ENCODE measurements at places on chromosomes 3 and 15.
A peak's percentile ranks its signal among the peaks of the same experiment; 100 is the strongest.

- DNase-seq, result no peak
Measured at GRCh38 chr3:172262991-172263608, 185.2 kb downstream of the GHSR start.

GRCh38 chr3:52302426-52303145 is 13.5 kb upstream of the DNAH1 start:
- DNase-seq, result no peak

GRCh38 chr3:184305577-184305976 is 6.5 kb downstream of the PSMD2 start:
- DNase-seq, result no peak

DNA sequence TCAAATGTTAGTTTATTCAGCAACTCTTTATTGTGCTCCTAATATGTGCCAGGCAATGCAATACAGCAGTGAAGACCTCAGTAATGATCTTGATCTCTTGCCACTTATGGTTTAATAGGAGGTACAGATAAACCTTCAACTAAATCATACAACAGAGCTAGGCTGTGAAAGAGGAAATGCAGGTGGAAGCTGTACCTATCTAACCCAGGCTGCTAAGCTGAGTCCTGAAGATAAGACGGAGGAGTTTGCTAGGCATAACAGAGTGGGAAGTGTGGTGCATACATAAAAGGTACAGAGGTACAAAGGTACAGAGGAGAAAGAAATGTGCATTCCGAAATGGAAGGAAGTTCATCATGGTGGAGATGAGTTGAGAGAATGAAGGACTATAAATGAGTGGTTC is 35.0 kb downstream of the KBTBD8 start:
- no peak for DNase-seq

DNA sequence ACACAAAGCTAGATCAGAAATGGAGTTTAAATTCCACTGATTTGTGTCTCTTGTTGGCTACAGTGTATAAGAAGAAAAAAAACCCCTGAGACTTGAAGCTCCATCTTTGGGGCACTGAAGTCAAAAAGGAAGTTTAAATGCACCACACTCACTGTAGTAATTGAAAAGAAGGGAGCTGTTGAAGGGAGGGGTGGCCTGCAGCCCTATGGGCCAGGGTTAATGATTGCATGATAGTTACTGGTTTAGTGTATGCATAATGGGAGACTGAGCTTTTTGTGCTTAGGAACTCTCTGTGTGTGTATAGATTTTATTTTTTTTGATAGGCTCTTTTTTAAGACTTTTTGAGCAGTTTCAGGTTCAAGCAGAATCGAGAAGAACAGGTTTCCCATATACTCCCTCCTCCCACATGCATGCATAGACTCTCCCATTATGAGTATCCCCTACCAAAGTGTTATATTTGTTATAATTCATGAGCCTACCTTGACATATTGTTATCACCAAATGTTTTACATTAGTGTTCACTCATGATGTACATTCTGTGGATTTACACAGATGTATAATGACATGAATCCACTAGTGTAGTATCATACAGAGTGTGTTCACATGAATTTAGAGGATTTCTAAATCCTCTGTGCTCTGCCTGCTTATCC is 88.2 kb downstream of the TNFAIP8L3 start:
- DNase-seq, result no peak

DNA sequence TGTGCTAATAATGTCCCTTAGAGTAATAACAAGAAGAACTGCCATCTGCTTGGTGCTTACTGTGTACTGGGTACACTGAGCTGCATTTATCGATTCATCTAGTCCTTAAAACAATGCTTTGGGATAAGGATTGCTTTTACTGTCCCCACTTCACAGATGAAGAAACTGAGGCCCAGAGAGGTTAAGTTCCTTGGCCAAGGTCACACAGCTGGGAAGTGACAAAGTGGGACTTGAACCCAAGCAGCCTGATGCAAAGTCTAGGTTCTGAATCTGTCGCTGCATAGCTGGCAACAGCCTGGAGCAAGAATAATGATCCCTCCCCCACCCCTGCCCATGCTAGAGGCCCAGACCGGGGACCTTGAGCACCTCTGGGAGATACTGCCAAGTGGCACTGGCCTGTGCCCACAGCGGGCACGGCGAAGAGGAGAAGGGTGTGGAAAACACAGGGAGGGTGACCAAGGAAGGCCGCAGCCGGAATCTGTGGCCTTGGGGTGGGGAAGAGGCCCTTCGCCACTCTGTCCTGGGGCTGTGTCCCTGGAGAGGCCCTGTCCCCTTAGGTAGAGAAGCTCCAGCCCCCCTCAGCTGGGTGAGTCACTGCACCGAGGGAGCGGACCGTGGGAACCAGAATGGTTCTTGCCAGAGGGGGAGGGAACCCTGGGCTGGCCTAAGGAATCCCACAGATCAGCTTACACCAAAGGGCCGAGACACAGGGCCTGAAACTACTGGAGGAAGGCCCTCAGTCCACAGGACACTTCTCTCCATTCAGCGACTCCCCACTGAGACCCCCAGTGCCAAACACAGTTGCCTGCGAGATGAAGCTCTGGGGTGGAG is 3.5 kb downstream of the PLXND1 start:
- DNase-seq, result no peak

GRCh38 chr3:157387708-157388435 is 48.8 kb upstream of the PTX3 start:
- no peak for DNase-seq

GRCh38 chr3:141913150-141913811 is 36.8 kb downstream of the ATP1B3 start:
- peak; percentile 40 for DNase-seq

DNA sequence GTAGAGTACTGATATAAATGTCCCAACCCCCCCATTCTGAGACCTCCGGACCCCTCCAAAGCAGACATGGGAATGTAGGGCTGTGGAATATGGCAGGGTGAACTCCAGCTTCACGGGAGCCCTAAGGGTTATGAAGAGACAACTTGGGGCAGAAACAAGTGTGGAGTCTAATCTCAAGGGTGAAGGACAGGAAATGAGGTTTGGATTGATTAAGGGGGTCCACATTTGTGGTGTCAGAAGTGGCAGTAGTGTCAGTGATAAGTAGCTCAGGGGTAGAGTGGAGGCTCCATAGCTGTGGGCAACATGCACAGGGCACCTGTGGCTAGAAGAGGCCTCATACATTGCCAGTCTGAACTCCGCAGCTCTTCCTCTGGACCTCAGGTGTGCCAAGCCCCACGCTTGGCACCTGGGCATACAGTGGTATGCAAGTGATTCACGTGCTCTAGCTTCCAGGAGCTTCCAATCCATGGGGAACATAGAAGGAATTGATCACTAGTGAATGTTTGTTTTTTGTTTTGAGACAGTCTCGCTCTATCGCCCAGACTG is 4.1 kb upstream of the P4HTM start:
- DNase-seq, result no peak

DNA sequence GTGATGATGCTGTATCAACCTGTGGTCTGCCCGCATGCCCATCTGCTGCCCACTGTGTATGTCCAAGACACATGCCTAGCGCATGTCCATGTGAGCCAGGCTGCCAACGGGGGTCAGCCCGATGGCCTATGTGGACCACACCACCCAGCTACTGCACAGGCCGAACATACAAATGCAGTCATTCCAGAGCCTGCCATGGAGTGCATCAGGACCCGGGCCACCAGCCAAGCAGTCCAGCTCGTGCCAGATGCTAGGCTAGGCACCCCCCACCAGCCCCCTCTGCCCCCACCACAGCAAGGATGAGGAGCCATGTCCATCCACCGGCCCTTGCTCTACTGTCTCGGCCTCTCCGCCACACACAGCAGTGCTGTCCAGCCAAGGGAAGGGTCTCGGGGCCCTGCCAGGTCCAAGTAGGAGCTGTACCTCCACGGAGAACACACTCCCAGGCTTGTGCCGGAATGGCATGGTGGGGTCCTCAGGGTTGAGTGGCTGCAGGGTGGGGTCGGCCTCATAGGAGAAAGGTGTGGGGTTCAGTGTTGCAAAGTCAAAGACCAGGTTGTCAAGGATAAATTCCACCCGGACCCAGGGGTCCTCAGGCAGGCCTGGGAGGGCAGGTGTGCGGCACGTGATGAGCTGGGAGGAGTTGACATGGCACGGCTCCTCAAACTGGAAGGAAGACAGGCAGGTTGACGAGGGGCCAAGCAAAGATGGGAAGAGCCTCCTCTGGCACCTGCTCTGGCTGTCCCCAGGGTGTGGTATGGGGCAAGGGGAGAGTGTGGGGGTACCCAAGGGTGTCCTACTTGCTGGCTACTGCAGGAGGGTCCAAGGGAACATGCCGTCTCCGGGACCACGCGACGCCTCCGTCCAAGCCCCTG is 15.3 kb downstream of the PLXNB1 start:
- no peak for DNase-seq

- peak; percentile 59 for DNase-seq
Measured at GRCh38 chr15:63599401-63600000, 2.3 kb downstream of the FBXL22 start.

- no peak for DNase-seq
Measured at GRCh38 chr3:42148982-42149432, 57.9 kb downstream of the TRAK1 start.

- no peak for DNase-seq
Measured at GRCh38 chr15:61327019-61327631, 98.0 kb upstream of the RORA start.

DNA sequence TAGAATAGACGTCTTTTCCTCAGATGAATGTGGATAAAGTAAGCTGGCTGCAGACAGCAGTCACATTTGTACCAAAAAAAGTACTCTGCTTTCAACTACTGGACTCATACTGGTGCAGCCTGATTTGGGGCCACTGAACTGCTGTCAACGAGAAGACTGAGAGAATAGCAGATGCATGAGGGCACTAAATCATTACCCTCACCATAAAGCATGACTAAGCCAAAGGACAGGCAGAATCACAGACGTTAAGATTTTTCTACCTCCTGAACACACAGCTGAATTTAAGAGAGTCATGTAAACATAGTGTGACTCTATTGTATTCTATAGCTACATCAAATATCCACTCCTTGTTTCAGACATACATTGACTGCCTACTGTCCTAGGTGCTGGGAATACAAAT is 67.8 kb upstream of the CDAN1 start:
- no peak for DNase-seq

GRCh38 chr3:42902257-42902656 is 3.7 kb upstream of the ZNF662 start:
- DNase-seq, result no peak

- no peak for DNase-seq
Measured at GRCh38 chr3:17915341-17915740, 172.9 kb upstream of the TBC1D5 start.

- DNase-seq, result no peak
Measured at GRCh38 chr3:48685293-48685602, 467 bp downstream of the NCKIPSD start.

DNA sequence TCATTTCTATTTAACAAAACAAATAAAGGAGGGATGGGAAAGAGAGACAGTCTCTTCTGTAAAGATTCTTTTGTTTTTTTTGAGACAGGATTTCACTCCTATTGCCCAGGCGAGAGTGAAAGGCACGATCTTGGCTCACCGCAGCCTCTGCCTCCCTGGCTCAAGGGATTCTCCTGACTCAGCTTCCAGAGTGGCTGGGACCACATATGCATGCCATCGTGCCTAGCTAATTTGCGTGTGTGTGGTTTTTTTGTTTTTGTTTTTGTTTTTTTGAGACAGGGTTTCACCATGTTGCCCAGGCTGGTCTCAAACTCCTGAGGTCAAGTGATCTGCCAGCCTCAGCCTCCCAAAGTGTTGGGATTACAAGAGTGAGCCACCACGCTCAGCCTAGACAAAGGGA is 23.3 kb downstream of the STAG1 start:
- DNase-seq, result no peak

- no peak for DNase-seq
Measured at GRCh38 chr3:58577269-58577821, at the start of gene FAM107A. FAM107A (minus strand) TSS chr3:58577391; CDS start chr3:58569860, 7,531 bp downstream.

DNA sequence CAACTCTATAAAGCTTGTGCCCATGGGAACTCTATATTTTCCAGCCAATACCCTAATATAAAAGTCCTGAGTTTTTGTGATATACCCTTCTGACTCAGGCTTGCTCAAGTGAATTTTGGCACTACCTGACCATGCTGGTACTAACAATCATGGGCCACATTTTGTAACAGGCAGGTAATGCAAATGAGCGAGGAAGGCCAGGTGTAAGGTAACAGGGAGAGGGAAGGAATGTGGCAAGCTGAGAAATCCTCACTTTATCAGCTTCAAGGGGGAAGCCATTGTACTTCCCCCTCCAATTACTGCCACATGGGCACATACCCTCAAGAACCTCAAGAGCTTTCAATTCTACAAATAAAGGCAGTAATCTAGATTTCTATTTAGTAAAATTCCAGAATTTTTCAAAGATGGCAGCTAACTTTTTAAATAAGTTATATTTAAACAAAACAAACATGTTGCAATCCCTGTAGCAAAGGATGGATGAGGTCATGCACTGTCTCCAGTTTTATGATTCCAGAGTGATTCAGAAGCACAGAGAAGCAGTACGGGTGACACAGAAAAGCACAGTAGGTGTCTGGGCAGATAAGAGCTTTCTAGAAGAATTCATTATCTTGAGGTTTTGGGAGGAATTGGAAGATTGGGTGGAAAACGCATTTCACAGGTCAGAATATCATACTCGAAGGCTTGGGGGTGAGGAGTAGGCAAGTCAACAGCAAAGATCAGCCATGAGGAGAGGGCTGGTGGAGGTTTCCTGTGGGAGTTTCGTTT is 87.6 kb downstream of the FOXP1 start:
- DNase-seq, result peak; percentile 40

- DNase-seq, result no peak
Measured at GRCh38 chr3:144221761-144222160, 250.1 kb downstream of the DIPK2A start.

DNA sequence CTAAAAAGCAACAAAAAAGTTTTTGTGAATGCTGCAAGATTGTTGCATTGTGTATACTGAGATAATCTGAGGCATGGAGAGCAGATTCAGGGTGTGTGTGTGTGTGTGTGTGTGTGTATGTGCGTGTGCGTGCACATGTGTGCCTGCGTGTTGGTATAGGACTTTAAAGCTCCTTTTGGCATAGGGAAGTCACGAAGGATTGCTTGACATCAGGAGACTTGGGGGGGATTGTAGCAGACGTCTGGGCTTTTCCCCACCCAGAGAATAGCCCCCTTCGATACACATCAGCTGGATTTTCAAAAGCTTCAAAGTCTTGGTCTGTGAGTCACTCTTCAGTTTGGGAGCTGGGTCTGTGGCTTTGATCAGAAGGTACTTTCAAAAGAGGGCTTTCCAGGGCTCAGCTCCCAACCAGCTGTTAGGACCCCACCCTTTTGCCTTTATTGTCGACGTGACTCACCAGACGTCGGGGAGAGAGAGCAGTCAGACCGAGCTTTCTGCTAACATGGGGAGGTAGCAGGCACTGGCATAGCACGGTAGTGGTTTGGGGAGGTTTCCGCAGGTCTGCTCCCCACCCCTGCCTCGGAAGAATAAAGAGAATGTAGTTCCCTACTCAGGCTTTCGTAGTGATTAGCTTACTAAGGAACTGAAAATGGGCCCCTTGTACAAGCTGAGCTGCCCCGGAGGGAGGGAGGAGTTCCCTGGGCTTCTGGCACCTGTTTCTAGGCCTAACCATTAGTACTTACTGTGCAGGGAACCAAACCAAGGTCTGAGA is 4.7 kb downstream of the BHLHE40 start:
- peak; percentile 79 for DNase-seq

- DNase-seq, result no peak
Measured at GRCh38 chr3:122985539-122985938, 42.0 kb downstream of the SEMA5B start.
